ENCODE measurements at places on chromosomes 2 and 18. TPM values are rescaled to one million over a fixed set of nuclear protein-coding genes. Genes with fewer than 3 reads are reported as not detected.
A peak's percentile ranks its signal among the peaks of the same experiment; 100 is the strongest.

The ID2 gene
- 62.3 TPM for total RNA-seq

GRCh38 chr2:49954059-49954458 lies 799.7 kb upstream of the FSHR start:
- no peak for DNase-seq

The ANO7 gene
- total RNA-seq, result 1.4 TPM

DNA sequence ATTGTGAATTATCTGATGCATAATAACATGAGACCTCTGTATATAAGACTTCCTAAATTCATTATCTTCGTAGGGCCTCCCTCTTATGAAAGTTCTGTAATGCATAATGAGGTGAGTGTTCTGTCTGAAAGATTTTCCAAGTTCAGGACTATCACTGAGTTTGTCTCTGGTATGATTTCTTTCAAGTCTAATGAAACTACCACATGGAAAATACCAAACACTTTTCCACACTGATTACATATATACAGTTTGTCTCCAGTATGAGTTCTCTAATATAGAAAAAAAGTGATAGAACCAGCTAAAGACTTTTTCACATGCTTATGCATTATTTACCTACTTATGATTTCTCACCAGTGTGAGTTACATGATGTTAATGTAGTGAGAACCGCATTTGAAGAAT lies 34.7 kb downstream of the CTNNA2 start:
- no peak for DNase-seq

DNA sequence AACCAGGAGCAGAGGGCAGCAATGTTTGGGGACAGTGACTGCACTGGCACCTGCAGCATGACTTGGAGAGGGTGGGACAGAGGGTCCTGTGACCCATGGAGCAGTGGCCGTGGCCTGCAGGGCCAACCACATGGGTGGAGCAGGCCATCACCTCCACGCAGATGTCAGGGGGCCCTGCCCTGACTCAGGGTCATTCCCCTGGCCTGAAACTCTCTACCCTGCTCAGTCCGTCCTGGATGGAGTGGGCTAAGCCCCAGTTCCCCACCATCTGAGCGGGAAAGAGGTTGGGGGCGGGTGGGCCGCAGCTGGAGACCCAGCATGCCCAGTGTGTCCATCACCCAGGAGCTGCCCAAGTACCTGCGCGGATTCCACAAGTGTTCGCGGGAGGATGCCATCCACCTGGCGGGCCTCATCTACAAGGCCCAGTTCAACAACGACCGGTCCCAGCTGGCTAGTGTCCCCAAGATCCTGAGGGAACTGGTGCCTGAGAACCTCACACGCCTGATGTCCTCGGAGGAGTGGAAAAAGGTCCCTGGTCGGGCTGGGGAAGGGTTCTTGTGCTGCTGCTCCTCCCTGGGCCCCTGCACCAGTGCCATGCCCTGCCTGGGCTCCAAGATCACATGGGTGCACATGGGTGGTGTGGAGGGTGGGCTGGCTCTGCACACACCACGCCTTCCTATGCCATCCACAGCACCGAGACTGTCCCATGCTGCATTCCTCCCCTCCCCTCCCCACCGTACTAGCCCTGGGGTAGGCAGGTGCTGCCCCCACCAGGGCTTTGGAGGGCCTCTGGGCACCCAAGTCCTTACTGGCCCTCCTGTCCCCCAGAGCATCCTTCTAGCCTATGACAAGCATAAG lies 10.3 kb upstream of the GPR17 start:
- no peak for DNase-seq

GRCh38 chr2:238790833-238791230 lies 57.1 kb upstream of the TWIST2 start:
- no peak for DNase-seq

DNA sequence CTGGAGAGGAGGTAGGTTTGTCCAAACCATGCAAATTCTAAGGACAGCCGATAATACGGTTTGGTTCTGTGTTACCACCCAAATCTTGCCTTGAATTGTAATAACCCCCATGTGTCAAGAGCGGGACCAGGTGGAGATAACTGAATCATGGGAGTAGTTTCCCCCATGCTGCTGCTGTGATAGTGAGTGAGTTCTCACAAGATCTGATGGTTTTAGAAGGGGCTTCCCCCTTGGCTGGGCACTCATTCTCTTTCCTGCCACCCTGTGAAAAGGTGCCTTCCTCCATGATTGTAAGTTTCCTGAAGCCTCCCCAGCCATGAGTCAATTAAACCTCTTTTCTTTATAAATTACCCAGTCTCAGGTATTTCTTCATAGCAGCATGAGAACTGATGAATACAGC lies 295.2 kb downstream of the NBAS start:
- DNase-seq, result no peak

DNA sequence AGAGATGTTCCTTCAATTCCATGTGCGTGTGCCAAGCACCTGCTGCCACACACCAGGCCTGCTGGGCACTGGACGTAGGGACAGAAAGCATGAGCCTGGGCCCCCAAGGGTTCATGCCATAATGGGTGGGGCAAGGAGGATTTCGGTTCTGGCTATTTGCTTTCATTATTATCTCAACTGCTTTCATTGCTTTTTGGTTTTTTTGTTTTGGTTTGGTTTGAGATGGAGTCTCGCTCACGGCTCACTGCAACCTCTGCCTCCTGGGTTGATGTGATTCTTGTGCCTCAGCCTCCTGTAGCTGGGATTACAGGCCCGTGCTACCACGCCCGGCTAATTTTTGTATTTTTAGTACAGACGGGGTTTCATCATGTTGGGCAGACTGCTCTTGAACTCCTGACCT lies 57.2 kb downstream of the SF3B1 start:
- no peak for DNase-seq

The TNFRSF11A gene
- total RNA-seq, result 6.5 TPM

DNA sequence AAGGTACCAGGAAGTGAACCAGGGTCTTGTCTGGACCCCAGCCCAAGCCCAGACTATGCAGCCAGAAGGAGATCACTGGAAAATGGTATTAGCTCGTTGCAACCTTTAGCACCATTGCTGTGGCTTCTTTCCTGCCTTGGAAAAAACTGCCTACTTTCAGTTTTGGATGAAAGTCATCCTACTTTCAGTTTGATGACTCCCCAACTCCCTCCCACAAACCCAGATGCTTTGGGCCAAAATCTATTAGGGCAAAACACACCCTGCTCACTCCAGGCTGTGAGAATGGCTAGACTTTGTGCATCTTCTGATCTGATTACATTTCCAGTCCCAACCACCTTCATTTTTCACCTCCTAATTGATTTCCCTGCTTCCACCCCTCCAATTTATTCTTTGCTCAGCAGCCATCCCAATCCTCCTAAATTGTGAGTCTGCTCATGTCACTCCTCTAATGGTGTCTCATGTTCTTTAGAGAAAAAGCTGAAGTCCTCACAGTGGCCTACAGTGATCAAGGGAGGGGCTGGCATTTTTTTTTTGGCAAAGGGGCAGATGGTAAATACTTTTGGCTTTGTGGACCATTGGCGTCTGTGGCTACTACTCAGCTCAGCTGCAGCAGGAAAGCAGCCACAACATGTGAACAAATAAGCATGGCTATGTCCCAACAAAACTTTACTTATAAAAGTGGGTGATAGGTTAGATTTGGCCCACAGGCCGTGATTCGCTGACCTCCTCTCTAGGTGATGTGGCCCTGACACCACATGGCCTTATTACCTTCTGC lies 368.7 kb downstream of the SLC4A3 start:
- DNase-seq, result no peak

GRCh38 chr2:169221745-169222369 lies 140.5 kb downstream of the LRP2 start:
- no peak for DNase-seq

The GGCX gene
- 48.9 TPM for total RNA-seq

The CTLA4 gene
- 0.44 TPM for total RNA-seq

GRCh38 chr2:147095376-147095775 lies 749.5 kb upstream of the ACVR2A start:
- DNase-seq, result no peak

The SALL3 gene
- 0.44 TPM for total RNA-seq

DNA sequence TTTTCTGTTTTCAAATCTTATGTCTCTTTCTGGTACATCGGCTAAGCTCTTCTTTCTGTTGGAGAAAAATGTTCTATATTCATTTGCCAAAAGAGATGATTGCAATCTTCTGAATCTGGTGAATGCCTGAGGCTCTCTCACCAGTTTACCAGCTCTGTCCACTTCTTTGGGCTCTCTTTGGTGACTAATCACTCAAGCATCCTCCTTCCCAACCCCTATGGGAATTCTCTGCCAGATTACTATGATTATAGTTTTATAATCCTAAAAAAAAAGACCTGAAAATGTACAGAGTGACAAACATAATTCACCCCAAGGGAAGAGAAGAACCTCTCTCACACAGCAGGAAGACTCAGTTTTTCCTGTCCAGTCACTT lies 187.3 kb downstream of the CAMKMT start:
- no peak for DNase-seq

DNA sequence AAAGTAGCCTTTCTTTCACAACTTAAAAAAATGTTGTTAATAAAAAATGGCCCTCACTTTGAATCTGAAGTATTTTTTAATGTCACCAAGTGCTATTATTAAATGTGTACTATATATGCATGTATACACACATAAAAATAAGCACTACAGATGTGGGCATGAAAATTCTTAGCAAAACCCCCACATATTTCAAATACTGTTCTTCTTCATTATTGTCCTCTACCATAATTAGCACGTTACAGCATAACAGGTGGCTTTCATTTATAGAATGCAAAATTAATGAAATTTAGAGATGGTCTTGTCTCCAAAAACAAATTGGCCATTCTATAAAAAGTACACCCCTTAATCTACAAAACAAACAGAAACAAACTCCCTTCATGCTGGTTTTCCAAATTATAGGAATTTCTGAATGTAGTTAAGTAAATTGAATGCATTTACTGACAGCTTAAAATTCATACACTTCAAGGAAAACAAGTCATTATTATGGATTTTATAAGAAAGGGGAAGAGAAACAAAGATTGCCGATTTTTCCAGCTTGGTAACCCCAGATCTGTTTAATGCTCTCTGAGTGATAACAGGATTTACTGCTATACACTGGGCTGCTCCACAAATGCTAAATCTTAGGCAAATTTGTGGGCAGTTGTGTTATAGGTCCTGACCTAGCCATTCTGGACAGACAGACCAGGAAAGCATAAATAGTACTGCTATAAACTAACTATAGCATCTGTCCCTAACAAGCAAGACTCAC lies 67.2 kb downstream of the SPRED2 start:
- no peak for DNase-seq

GRCh38 chr2:60710707-60711106 lies 45.4 kb upstream of the PAPOLG start:
- no peak for DNase-seq

DNA sequence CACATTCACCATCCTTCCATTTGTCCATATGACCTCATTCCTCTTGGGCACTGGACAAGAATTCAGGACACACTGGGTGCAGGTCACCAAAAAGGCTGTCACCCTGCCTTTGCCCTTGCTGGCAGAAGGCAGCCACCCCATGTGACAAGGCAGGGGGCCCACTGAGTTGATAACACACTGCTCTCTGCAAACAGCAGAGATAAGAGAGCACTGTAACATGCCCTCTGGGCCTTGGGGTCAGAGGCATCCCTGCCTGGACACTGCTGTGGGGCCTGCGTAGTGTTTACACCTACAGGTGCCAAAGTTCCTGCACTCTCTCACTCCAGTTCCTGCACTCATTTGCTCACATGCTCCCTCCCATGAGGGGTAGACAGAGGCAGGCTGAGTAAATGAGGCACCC lies 344.7 kb upstream of the TCF4 start:
- no peak for DNase-seq

DNA sequence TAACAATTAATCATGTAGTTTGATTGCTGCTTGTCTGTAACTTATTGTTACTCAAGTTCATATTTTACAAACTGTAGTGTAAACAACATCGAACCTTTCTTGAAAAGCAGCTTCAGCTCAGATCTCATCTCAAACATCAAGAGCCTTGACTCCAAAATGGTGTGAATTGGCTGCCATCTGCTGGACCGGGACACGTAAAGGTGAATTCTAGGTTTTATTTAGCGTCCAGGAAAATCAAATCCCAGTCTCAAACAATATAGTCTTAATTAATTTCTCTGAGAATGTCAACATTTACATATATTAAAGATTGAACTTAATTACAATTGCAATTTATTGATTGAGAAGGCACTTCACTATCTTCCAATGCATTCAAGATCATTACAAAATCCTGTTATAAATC lies 453.0 kb downstream of the GALR1 start:
- DNase-seq, result no peak

GRCh38 chr2:233012301-233012971 lies 620 bp downstream of the NGEF start:
- DNase-seq, result peak; percentile 39

The C2orf66 gene
- 1.0 TPM for total RNA-seq

- no peak for DNase-seq
These were observed 243.3 kb downstream of the TSN start for GRCh38 chr2:121998751-121999150.

The EN1 gene
- total RNA-seq, result not detected

- no peak for DNase-seq
These were observed 11.5 kb upstream of the TRIB2 start for GRCh38 chr2:12705230-12705629.

DNA sequence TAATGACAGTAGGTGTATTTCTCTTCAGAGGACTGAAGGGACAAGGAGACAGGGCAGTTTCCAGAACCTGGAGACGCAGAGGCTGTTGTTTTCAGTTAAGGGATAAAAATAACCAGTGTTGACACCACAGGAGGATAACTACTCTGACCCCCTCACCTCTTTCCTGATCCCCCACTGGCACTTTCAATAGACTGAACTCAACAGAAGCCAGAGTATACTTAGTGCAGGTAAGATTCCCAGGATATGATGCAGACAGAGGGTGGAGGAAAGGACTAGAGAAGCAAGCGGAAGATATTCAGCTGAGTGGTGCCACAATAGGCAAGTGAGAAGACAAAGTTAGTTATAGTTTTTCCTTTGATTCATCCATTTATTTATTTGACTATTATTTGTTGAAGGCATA lies 19.8 kb downstream of the DHRS9 start:
- DNase-seq, result no peak

The TUBB8B gene
- total RNA-seq, result not detected

The CTAGE1 gene
- not detected for total RNA-seq
